Ecto neural progenitor cell (in vitro differentiated cells): ENCODE measurements at places on chromosomes 7 and 10.
A peak's percentile ranks its signal among the peaks of the same experiment; 100 is the strongest.

GRCh38 chr10:123996302-123996701, 97.1 kb downstream of the CHST15 start:
- DNase-seq = no peak

DNA sequence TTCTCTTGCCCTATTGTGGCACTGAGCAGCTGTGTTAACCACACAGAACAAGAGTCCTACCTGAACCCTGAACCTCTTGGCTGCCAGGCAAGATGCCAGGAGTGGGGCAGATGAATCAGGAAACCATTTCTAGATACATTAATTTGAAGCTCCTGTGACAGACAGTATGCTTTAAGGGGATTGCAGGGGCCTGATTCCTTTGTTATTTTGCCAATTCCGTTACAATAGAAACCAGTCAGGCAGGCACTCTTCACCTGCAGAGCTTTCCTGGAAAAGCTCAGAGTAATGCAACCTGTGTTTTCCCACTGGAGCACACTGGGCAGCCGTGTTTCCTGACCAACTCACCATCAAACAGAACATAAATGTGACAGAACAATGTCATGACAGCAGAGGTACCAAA, 233.1 kb downstream of the BMPER start:
- DNase-seq = no peak

DNA sequence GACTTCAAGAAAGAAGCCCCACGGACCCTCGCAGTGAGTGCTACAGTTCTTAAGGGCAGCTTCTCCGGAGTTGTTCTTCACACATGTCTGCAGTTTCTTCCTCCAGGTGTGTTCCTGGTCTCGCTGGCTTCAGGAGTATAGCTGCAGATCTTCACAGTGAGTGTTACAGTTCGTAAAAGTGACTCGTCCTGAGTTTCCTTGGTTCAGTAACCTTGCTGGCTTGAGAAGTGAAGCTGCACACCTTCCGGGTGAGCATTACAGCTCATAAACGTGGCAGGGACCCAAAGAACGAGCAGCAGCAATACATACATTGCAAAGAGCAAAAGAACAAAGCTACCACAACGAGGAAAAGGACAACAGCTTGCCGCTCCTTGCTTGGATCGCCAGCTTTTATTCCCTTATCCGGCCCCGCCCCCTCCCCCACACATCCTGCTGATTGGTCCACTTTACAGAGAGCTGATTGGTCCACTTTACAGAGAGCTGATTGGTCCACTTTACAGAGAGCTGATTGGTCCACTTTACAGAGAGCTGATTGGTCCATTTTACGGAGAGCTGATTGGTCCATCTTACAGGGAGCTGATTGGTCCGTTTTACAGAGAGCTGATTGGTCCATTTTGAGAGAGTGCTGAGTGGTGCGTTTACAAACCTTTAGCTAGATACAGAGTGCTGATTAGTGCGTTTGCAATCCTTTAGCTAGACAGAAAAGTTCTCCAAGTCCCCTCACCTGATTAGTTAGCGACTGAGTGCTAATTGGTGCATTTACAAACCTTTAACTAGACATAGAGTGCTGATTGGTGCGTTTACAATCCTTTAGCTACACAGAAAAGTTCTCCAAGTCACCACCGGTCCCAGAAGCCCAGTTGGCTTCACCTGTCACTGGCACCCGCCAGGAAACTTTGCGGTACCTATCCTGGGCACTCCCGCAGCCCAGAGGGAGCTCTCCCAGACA, 165.3 kb downstream of the AGMO start:
- no peak for DNase-seq

DNA sequence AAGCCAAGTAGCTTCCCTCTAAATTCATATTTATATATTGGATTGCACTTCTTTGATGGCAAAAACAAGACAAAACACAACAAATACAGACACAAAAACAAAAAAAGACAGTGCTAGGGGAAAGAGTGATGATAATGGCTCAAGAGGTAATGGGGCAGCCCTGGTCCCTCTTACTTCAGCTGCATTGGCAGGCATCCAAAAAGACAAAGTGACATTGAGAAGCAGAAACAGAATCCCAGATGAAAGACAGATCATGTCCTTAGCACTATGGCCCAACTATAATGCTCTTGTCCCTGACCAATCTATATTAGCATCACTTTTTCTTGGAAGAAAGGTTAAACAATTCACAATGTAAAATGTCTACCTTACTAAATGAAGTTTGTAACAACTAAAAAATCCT, 76.2 kb downstream of the GPR85 start:
- no peak for DNase-seq

GRCh38 chr7:145313551-145313950, 477.7 kb upstream of the TPK1 start:
- no peak for DNase-seq

DNA sequence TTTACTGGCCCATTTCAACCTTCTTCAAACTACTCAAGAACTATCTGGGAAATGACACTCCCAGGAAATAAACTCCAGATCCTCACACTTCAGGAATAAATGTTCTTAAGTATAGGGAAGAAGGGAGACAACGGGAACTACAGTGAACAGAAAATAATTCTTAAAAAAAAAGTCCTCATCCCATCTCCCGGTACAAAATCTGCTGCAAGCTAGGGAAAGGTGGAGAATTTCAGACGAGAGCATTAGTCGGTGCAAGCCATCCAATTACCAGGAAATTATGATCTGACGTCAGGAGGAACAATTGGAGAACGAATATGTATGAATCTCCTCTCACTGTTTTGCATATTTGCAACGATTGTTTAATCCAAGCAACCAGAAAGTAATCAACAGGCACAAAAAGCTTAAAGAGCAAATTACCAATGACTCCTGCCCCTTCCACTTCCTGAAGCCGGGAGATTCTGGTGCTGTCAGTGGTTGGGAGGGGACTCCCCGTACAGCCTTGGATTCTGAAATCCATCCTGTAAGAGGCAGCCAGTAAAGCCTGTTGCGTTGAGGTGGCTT, 15.1 kb upstream of the GATA3 start:
- no peak for DNase-seq

- no peak for DNase-seq
Measured at GRCh38 chr7:15128716-15129115, 226.2 kb upstream of the DGKB start.

DNA sequence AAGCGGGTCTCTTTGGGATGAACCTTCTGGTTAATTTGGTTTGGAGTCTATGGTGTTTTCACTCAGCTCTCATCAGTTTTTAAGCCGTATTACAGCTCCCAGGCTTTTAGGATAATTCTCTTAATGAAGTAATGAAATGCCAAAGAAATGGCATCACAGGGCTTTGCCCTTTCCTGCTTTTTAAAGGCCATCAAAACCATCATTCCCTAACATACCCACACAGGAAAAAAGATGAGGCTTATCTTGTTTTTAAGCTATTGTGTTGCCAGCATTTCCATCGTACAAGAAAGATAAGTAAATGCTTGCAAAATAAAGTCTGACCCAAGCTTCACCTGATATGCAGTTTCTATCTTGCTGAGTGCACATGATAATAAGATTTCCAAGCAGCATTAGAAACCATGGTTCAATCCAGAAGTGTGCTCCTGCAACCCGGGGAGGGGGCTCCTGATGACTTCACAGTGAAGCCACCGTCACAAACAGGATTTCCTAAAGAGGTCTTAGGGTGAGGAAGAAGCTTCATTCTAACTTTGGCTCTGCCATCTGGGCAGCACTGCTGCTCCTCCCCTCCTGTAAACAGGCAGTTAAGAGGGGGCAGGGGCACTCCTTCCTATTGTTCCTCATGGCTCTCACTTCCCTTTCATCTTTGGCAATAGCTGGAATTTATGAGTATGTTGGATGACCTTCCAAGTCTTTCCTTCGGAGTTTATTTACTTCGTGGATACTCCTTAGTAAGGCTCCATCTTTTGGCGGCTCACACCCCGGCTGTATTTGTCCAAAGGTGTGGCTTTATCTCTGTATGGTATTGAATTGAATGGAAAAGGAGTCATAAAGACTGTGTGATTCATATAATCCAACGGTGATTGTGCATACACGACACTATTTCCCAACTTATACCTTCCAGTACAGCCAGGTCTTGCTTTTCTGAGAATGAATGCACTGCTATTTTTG, 55.2 kb upstream of the FAM133B start:
- DNase-seq = peak; percentile 49

GRCh38 chr7:14551310-14551709, 351.2 kb downstream of the DGKB start:
- DNase-seq = no peak

GRCh38 chr7:93030605-93031225, 87.1 kb downstream of the SAMD9 start:
- DNase-seq = no peak

DNA sequence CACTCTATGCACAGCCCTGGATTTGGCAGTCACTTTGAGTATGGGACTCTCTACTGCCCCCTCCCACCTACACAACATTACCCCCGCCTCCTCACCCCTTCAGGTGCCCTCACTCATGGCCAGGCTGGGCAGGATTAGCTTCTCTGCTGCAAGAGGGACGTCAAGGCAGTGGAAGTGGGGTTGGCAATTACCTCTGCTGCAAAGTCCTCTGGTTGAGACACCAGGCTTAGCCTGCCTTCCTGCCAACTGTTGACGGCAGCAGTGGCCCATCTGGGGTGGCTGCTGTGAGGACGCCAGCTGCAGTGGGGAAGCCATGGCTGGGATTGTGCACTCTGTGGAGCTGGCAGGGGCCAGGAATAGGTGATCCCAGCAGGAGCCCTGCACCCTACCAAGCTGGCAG, 26.7 kb downstream of the SVIL start:
- DNase-seq = no peak

DNA sequence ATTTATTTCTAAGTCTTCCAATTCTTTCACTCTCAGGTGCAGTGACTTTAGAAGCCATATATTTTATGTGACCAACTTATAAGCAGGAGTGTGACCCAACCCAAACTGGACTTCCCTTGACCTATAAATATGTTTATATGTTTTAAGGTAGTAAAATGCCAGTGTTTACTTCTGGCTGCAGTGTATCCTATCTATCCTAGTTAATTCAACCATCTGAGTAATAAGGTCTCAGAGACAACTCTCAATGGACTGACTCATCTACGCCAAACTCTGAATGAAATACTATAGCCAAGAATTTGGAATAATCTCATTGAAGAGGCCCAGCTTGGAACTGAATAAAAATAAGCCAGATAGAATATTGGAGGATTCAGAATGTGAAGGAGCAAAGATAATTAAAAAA, 544.5 kb upstream of the SORCS1 start:
- DNase-seq = no peak

DNA sequence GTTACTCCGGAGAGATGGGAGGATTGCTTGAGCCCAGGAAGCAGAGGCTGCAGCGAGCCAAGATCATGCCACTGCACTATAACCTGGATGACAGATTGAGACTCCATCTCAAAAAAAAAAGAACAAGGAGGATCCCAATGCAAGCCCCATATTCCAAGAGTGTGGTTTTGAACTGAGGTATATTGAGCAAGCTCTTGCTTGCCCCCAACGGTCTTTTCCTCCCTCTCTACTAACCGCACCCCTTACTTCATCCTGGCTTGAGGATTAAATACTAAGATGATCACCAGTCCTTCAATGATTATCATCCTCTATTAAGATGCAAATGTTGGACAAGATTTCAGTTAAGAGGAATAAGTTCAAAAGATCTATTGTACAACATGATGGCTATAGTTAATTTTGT, 12.5 kb upstream of the SRGN start:
- DNase-seq = no peak

DNA sequence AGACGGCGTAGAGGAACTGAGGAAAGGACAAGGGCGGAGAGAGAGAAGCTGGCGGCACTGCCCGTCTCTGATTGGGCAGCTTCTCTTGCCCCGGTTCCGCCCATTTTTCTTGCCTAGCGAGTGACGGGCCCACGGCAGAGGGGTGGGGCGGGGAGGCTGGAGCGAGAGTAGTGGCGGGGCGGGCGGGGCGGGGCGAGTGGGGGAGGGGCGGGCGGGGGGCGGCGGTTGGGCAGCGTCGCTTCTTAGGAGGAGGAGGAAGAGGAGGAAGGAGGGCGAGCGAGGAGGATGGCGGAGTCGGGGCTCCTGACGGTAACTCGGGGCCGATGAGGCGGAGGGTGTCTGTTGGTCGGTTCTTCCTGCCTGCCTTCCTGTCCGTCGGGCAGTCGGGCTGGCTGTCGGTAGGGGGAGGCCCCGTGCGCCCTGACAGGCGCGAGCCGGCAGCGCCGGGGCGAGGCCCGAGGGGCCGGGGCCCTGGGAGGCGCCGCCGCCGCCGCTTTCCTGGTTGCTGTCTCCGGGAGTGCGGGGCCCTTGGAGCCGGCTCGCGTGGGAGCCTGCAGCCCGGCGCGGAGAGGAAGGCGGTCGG, at the start of gene SHOC2:
Gene SHOC2 (plus strand): TSS at position 256 of the 583 bp plus-strand sequence. CDS start 44,755 bp downstream, outside the sequence.
- peak; percentile 98 for DNase-seq

GRCh38 chr10:102121739-102122372, 1.7 kb upstream of the LDB1 start:
- peak; percentile 67 for DNase-seq

GRCh38 chr10:76085817-76086167, 654.4 kb downstream of the LRMDA start:
- DNase-seq = no peak

DNA sequence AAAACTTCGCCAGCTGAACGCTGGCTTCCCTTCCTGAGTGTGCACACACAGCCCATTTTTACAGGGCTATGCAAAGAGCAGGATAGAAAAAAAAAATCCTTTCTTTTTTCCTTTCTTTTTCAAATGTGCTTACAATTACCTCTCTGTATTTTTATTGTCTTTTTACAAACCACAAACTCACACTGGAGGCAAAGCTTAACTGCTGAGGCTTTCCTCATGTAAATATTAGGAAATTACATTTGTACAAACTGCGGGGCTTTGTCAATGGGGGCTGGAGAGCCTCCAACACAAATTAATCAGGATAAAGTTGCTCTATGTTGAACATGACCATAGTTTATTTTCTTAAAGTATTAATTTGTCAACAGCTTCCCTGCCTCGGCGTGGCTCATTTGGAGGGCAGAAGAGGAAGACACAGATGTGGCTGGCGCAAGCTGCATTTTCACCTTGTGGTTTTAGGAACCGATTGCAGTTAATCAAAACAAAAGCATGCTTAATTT, 411.7 kb upstream of the MKI67 start:
- DNase-seq = no peak

DNA sequence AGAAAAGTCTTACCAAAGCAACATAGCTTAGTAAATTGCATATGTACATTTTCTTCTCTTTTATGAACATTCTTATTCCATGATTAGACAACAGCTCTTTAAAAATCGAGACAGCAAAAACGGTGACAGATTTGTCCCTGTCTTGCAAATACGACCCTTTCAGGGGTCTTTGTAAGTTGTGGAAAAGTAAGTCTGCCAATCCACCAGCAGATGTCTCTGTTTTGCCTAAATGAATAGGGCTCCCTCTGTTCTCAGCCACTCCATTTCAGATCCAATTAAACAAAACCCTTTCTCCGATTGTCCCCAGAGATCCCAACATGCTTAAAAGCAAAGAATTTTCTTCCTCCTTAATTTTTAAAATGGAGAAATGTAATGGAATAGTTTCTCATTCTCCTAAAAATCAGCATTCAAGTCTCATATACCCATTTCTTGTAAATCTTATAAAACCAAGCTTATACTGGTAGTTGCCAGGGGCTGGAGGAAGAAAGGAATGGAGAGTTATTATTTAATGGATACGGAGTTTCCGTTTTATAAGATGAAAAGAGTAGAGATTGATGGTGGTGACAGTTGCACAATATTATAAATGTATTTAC, 61.0 kb upstream of the NFE2L3 start:
- DNase-seq = no peak

- DNase-seq = no peak
Measured at GRCh38 chr7:154777489-154777888, 225.4 kb downstream of the PAXIP1 start.
